ENCODE measurements at places on chromosomes 7 and 10.

DNA sequence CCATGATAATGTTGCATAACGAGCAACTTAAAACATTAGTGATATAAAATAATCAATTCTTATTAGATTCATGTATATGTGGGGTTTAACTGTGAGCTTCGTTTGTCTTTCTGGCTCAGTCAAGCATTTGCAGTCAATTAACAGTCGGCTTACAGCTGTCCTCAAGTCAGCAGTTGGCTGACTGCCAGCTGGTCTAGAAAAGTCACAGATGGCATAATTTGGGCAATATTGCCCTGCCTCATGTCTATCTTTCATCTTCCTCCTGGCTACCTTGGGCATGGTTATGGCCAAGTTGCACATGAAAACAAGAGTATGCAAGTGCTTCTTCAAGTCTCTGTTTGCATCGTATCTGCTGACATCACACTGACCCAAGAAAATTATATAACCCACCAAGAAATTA, 186.1 kb upstream of the ZWINT start:
- no peak for DNase-seq

DNA sequence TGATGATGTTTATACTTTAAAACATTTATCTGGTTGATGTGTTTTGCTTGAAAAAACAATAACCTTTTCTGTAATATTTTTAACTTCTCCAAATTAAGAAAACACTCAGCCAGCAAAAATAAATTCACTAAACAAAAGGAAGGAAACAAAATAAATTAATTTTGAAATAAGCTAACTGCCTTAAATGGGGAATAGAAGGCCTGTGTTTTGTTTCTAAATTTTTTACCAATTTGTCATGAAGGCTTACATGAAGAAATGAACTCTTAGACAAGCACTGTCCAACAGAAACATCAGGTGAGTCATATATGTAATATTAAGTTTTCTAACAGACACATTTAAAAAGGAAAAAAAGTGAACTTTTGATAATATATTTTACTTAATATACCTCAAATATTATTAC, 68.5 kb downstream of the LRRN3 start:
- DNase-seq: no peak

DNA sequence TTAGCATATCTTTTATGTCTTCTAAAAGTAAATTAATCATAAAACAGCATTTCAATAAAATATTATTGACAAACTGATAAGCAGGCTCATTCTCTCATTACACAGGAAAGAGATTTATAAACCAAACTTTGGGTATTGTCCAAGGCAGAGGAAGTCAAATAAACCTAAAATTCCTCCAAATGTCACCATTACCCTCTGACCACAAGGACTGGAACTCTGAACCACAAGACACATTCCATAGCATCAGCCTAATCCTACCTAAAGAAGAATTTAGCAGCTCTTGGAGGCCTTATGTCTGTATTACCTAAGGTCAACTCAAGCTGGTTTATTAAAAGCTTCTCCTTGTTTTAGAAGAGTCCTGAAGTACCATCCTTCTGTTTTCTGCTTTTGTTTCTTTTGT, 82.4 kb upstream of the SLC13A1 start:
- no peak for DNase-seq

DNA sequence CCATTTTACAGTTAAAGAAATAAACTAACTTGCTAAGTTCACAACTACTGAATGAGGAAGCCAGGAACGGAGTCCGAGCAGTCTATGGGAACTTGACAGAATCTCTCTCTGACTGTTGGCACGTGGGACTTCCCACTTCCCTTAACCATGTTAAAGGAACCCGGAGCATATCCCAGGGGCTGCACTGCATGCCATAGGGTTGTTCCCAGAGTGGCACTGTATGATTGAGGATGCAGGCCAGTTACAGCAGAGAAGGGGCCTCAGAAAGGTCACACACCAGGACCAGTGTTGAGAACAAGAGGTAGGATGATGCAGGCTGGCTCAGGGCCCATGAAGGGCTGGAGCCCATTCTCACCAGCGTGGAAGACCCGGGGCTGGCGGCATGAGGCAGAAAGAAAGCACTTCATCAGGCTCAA, 201.8 kb downstream of the NSUN6 start:
- DNase-seq: no peak

DNA sequence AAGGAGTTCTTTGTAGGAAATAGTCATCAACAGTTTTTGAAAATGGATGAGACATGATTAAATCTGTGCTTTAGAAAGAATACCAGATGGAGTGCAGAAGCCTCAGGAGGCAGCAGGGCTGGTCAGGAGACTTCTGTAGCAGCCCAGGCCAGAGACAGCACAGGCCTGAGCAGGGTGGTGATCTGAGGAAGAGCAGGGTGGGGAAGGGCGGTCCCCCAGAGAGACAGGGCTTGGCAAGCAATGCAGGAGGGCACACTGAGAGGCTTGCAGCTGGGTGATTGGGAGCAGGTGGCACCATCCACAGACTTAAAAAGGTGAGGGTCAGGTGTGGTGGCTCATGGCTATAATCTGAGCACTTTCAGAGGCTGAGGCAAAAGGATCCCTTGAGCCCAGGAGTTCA, 4.3 kb upstream of the SMKR1 start:
- no peak for DNase-seq

All from stimulated activated CD8-positive, alpha-beta memory T cell treated with anti-CD3 and anti-CD28 coated beads, Interleukin-4, amount 100 ng/mL, for 4 hours (primary cell).